ENCODE measurements at places on chromosomes 5 and 9. TPM values are rescaled to one million over a fixed set of nuclear protein-coding genes. Genes with fewer than 3 reads are reported as not detected.

- DNase-seq = no peak
Measured at GRCh38 chr5:151568036-151568435, 23.1 kb downstream of the FAT2 start.

DNA sequence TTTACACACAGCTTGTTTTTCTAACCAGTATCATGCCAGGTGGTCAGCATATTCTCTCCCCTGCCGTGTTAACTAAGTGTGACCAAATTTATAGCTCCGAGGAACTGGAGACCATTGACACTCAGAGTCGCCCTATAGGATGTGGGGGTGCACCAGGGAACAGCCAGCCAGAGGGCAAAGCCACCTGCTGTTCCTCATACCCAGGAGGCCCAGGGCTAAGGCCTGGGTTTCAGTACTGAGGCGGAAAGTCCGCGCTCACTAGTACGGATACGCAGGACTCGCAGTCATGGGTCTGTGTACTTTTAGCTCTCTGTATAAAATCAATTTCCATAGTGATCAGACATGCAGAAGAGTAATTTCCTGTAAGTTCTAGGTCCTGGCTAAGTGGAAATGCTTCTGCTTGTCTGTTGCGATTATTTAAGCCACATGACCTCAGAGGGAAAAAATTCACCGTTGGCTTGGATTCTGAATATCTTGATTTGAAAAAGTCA lies 247.0 kb downstream of the AOPEP start:
- DNase-seq = no peak

DNA sequence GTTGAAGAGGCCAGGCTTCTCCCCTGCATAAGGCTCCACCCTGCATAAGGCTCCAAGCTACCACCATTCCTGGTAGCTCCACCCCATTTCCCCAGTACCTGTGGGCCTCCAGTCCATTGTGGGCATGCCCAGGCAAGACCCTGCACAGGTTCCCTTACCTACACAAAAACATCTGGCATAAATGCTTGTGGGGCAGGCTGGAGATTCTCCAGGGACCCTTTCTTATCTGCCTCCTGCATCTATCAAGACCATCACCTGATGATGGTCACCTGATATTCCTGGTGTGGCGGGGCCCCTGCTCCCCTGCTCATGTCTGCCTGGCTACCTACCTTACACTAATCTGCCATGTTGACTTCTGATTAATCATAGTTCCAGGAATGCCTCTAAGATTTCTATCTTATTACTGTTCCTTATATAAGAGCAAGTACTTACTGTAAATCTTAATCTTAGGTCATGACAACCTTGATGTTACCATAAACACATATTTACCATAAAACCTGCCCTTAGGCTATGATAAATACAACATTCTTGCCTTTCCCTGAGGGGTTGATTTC lies 41.0 kb downstream of the FGD3 start:
- no peak for DNase-seq

DNA sequence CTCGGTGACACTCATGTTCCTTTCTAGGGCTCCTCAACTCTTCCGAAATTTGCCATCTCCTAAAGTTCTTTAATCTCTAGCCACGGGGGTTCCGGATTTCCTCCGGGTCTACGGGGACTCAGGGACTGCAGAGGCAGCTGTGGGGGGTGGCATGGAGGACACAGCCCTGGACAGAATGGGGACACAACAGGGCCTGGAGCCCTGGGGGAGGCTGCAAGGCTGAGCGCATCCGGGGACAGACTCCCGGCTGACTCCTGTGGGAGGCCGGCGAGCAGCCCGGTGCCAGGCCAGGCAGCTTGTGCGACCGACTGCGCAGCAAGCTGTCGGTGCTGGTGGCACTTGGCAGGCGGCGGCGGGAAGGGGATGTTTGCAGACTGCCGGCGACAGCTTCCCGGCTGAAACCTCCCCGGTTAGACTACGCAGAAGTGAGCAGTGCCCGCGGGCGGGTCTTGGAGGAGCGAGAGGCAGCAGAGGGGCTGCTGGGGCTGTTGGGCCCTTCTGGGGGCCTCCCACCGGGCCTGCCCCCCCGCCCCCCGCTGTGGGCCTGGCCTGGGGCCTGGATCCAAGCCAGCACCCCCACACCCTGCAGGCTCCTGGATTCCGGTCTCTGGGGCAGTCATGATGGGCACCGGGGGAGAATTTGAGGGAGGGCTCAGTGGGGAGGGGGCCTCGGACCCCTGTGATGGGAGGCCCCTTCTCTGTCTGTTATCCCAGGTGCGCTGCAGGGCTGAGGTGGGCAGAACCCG lies 28.7 kb upstream of the UBAC1 start:
- no peak for DNase-seq

- DNase-seq = no peak
Measured at GRCh38 chr5:167950126-167950721, 341.2 kb upstream of the WWC1 start.

GRCh38 chr9:36116593-36116992 lies 19.9 kb upstream of the GLIPR2 start:
- DNase-seq = no peak

- no peak for DNase-seq
Measured at GRCh38 chr5:87302061-87302460, 34.4 kb downstream of the RASA1 start.

DNA sequence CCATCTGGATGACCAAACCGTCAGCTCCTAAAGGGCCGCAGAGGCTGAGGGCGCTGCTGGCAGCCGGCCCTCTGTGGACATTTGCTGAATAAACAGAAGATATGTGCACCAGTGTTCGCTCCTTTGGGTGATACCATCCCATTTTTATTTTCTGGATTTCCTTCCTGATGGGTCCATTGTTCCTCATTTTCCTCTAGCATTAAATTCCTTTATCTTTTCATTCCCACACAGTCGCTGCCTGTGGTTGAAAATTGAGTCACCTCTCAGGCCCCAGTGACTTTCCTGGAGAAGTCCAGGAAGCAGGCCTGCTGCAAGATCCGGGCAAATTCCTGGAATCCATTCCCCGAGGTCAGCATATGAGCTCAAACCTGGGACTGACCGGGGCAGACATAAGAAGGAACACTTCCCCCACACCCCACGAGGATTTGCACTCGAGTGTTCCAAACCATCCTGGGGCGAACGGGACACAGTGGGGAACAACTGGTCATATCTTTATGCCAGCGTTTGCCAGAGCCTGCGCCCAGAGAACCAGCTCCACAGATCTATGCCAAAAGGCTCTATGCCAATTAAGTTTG lies 86.7 kb upstream of the PCA3 start:
- DNase-seq = peak; percentile 50

DNA sequence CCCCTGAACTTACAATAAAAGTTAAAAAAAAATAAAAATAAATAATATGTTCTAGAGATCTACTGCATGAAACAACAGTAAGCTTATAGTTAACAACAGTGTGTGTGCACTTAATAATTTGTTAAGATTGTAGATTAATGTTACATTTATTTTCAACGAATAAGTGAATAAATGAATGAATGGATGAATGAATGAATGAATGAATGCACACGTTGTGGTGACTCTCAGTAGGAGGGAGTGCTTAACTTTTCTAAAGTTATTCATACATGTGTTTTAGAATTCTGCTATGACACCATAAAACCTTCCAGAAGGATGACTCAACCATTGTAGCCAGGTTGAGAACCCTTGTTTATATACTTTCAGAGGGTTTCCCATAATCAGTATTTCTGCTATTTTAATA lies 1269.4 kb upstream of the CDH6 start:
- DNase-seq = no peak

- DNase-seq = no peak
Measured at GRCh38 chr9:123883634-123884033, 46.3 kb downstream of the DENND1A start.

- DNase-seq = no peak
Measured at GRCh38 chr9:91086657-91087461, 274.9 kb downstream of the AUH start.

DNA sequence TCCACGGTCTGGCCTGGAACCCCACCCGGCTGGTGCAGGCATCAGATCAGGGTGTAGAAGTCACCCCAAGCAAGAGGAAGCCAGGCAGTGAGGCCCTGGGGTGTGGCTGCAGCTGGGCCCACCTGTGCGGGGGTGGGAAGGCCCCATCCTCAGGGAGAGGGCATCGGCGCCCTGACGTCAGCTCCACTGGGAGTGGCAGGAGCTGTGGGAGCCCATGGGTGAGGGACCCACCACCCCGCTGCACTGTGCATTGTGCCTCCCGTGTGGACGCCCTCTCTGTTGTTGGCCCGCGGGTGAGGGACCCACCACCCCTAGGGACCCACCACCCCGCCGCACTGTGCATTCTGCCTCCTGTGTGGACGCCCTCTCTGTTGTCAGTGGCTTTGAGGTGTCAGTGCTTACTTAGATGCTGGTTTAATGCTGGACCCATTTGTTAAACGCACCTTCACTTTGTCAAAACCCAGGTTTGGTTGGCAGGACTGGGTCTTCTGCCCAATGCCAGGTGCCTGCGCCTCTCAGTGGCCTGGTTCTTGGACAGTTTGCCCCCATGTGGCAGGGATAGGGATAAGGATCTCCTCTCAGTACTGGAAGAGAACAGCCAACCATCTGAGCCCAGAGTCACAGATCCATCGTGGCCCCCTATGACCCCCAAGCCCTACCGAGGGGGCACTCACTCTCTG lies 6.9 kb upstream of the EXOC3 start:
- DNase-seq = peak; percentile 35

The CLINT1 gene
- total RNA-seq = 72.9 TPM

The NSG2 gene
- not detected for total RNA-seq

The NRG2 gene
- not detected for total RNA-seq

The CCL27 gene
- total RNA-seq = not detected

The FOCAD gene
- total RNA-seq = 57.2 TPM

The RANBP3L gene
- not detected for total RNA-seq

The TLE1 gene
- total RNA-seq = 79.4 TPM
